Stimulated activated CD8-positive, alpha-beta memory T cell treated with anti-CD3 and anti-CD28 coated beads, Interleukin-7, amount 100 ng/mL, for 1 hour (primary cell): ENCODE measurements at places on chromosomes 6 and 20.

GRCh38 chr20:58752565-58752964, 60.0 kb downstream of the NPEPL1 start:
- no peak for DNase-seq

DNA sequence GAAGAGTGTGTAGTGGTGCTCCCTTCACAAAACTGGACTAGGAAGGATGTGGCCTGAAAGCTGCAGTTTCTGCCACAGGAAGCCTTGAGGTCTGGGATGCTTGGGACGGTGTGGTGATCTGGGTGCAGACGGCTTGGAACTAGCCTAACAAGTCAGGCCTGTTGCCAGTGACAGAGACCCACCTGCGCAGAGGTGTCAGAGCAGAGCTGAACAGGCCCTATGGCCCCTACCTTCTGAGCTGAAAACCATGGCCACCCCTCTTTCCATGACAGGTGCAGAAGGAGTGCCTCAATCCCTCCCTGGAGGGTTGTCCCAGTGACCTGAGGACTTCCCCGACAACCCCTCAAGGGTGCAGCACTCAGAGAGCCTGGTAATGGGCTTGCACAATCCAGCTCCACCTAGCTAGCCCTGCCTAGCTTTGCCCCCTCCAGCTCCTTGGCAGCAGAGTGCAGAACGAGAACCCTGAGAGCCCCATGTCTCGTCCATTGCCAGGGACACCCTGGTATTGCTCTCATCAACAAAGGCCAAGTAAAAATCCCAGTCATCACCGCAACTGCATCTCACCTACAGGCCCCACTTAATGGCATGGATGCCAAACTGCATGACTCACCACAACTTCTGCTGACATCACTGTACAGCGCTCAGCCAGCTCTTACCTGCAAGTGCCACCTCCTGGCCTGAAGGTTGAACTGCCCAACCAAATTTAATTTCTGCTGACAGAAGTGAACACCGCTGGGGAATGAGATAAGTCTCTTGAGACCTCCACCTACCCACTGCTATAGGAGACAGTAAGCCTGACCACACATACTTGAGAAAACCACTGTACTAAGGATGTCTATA, 563.1 kb downstream of the TFAP2A start:
- DNase-seq, result no peak

DNA sequence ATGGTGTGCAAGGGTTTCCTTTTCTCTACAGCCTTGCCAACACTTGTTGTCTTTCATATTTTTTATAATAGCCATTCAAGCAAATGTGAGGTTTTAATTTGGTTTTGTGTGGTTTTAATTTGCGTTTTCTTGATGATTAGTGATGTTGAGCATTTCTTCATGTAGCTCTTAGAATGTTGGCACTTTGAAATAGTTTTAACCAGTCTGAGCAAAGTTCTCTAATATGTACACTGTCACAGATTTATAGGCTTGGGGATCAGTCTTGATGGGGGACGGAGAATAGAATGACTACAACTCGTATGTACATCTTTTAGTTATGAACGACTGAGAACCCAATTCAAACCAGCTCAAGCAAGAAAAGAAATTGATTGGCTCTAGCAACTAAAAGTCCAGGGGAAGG, 1003.1 kb downstream of the KIF16B start:
- DNase-seq, result no peak

GRCh38 chr6:167507376-167507945, 182.6 kb downstream of the TTLL2 start:
- no peak for DNase-seq

DNA sequence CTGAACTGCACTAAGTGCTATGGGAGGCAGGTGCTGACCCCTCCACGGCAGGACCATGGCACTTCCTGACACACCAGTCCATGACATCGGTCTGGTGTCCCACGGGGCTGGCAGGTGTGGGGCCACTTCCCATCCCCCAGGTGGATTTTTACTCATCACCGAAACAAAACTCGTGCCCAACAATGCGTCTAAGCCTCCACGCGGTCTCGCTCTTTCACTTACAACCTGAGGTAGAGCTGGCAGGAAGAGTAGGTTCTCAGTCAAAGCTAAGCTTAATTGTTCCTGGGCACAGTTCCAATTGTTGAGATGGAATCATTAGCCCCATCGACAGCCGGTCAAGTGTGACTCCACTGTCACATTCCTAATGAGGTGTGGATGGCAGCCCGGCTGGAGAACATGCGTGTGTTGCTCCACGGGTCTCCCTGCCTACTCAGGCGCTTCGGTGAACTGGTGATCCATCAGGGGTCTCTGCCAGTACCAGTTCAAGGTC, 125.7 kb downstream of the SLC23A2 start:
- no peak for DNase-seq

DNA sequence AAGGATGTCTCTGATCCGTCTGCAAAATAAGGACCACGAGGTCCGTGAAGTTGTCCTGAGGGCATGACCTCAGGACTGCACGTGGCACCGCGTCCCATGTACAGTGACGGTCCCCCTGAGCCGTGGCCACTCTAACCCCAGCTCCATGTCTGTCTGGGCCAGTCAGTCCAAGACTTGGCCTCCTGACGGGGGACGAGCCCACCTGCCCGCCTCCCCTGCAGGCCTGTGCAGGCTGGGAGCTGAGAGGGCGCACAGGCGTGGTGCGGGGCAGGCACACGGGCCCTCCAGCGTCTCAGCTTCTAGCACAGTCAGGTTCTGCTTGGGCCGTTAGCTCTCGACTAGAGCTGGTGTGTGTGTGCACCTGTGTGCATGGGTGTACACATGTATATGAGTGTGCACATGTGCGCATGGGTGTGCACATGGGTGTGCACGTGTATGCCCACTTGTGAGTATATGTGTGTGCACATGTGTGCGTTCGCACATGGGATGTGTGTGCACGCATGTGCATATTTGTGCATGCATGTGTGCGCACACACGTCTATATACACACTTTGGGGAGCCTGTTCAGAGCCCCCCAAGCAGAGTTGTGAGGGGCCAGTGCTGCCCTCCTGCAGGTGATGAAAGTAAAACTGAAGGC, 307.0 kb downstream of the TAF4 start:
- no peak for DNase-seq

GRCh38 chr20:47303736-47304135, 52.8 kb downstream of the ZMYND8 start:
- DNase-seq, result no peak

DNA sequence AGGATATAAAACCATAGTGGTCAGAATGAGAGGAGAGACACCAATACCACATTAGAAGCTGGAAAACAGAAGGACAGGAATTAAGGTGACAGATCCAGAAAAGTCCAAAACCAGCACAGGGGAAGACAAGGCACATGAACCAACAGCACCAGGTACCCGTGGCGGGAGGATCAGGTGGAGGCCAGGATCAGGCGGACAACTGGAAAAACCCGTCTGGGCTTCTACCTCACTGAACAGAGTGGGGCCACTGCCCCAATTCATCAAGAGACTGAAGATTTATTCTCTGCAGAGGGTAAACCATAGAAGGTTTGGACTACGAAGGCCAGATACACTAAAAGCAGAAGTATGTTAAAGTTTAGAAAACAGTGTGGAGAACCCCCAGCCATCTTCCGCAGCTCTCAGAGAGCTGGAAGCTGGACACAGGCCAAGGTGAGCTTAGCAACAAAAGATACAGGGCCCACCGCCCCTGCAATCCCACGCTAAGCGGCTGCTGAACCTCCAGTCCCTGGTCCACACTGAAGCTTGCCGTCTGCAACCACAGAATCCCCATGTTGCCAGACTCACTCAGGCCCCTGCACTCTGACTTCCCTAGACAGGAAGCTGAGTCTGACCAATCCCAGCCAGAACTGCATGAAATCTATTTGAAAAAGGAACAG, 29.9 kb downstream of the ABHD12 start:
- no peak for DNase-seq

- DNase-seq, result no peak
These were observed 119.9 kb upstream of the MOCS1 start for GRCh38 chr6:40054186-40054585.

DNA sequence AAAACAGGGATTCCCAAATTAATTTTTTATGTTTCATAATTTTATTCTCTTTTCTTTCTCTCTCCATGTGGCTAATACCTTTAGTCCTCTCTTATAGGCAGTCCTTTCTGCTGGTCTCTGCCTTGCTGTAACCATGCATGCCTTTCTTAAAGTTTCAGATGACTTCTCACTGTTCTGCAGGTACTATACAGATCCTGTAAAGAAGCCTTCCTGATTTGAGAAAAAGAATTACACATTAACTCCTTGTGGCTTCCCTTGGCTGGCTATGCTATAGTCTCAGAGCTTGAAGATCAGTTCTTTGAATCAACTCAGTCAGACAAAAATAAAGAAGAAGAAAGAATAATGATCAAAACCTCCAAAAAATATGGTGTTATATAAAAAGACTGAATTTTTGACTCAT, 7.3 kb upstream of the GPR63 start:
- no peak for DNase-seq

GRCh38 chr6:85360794-85361642, 88.9 kb upstream of the NT5E start:
- DNase-seq, result no peak

GRCh38 chr20:35511814-35512420, 17.5 kb downstream of the C20orf173 start:
- no peak for DNase-seq

DNA sequence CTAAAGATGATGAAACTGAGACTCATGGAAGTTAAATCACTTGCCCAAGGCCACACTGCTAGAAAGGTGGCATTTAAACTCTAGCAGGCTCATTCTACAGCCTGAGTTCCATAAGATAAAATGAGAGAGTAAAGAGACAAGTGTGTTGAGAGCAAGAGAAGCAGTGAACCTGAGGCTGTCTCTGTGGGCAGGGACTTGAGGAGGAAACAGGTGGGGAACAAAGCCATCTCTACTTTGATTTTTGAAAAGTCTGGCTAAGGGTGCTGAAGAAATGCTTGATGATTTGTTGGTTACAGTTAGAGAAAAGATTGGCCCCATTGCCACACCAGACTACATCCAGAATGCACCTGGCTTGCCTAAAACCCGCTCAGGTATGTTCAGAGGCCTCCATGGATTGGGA, 29.0 kb downstream of the GSS start:
- no peak for DNase-seq

- no peak for DNase-seq
These were observed 185.4 kb downstream of the PLCB1 start for GRCh38 chr20:8317448-8317847.

DNA sequence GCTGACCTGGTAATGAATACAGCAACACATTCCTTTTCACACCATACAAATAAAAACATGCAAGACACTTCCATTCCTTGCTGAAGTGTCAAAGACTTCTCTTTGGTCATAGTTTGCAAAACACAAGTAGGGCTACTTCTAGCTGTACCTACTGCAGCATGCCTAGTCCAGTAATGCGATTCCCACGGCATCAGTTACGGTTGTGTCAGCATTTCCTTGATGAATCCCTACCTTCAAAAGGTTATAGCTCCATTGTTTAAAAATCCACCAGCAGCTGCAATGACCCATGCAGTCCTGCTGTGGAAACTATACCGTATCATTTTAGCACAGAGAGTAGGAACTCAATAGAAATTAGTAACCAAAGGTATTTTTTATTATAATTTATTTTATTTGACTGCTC, 1371.5 kb downstream of the EPHA7 start:
- DNase-seq, result no peak

DNA sequence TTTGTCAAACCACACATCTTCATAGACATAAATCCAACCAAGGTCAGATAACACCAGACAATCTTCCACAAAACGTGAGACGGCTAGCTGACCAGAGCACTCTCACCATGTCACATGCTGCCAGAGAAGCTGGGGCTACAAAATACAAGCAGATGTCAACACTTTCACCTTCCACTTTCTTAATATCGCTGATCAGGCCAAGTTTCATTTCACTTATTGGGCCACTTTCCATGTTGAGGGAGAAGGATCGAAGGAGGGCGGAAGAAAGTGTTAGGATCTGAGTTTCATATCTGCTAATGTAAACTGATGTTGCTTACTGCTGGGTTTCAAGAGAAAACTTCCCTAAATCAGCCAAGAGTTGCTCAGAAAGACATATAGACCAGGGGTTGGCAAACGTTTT, 177.0 kb upstream of the PRDM1 start:
- DNase-seq, result no peak

GRCh38 chr20:539848-540247, 3.7 kb downstream of the CSNK2A1 start:
- DNase-seq, result no peak

DNA sequence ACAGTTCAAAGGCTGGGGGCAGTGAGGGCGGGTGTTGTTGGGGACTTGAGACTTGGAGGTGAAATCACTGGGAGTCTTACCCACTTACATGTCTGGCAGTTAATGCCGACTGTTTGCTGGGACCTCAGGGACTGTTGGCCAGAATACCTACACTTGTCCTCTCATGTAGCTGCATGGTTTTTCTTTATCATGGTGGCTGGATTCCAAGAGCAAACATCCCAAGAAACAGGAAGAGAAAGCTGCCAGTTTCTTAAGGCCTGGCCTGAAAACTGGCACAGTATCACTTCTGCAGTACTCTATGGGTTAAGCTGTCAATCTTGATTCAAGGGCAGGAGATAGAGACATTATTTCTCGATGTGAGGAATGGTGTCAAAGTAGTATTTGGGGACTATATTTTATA, 19.8 kb upstream of the C6orf62 start:
- no peak for DNase-seq

GRCh38 chr6:56048601-56049000, 173.2 kb upstream of the BMP5 start:
- DNase-seq, result no peak

GRCh38 chr20:41981746-41982145, 363.6 kb upstream of the CHD6 start:
- no peak for DNase-seq

DNA sequence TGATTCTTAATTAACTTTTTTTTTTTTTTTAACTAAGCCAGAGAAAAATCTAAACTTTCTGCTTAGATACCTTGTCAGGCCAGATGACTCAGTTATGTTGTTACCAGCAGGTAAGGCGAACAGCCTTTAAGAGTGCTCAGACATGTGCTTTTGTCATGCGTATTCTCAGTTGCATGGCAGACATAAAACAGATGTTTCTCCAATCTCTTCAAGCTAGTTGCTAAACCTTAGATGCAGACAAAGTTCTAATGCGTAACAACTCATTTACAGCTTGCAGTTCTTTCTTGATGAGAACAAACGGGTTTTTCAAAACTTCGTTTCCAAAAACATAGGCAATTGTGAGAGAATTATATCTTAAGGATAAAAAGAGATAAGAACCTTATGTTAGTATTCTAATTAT, 49.6 kb upstream of the GFRAL start:
- DNase-seq, result no peak

GRCh38 chr6:44267252-44267651, 1.9 kb upstream of the NFKBIE start:
- no peak for DNase-seq

DNA sequence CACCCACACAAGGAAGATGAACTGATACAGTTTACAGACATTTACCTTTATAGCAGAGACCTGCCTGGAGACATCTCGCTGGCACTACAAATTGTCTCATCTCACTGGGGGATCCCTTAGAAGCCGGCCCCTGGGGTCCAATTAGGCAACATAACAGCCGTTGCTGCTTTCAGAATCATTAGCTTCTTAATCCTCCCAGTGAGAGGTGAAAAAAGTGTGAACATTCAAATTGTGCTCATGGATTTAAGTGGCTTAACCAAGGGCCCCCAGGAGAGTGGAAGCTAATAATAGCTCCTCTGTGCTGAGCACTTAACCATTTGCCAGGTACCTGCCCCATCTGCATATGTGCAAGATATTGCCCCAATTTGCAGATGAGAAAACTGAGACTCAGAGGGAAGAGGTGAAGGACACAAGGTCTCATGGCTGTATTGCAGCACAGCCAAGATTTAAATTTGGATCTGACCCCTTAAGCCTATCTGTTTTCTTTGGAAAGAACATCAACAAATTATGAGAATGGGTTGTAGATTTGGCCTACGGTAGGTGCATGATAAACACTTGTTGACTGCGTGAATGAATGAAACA, 101.0 kb downstream of the EYA2 start:
- no peak for DNase-seq

- DNase-seq, result no peak
These were observed 1.0 kb downstream of the FILIP1 start for GRCh38 chr6:75492386-75493153.
